ENCODE measurements at places on chromosomes 5 and 9.

DNA sequence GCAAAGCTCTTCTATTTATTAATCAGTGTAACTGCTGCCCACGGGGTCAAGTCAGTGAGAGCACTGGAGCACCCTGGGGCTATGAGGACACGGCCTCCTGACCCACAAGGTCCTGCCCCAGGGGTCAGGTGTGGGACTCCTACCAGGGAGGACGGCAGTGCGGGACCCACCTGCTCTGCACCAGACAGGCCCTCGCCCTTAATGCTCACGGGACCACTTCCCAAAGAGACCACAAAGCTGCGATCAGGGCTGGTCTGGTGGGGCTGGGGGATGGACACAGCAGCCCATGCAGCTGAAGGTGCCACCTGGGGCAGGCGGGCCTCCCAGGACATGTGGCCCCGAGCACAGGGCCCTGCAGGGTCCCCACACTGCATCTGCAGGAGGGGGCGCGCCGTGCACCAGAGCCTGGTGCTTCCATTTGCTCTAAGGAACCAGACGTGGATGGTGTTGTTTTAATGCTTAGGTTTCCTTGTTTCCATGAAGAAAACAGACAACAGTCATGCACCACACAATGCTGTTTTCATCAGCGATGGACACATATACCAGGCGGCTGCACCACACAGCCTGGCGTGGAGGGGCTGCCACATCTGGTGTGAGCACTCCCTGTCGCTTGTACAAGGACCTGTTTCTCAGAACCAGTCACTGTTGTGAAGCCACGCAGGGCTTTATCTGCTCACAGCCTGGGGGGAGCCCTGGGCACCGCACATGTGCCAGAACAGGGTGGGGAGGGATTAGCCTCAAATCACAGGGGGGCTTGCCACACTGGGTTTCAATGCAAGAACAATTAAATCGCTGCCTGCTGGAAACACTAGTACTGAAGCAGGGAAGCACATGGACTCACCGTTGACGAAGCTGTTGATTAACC, 22.6 kb downstream of the CLPTM1L start:
- no peak for DNase-seq

DNA sequence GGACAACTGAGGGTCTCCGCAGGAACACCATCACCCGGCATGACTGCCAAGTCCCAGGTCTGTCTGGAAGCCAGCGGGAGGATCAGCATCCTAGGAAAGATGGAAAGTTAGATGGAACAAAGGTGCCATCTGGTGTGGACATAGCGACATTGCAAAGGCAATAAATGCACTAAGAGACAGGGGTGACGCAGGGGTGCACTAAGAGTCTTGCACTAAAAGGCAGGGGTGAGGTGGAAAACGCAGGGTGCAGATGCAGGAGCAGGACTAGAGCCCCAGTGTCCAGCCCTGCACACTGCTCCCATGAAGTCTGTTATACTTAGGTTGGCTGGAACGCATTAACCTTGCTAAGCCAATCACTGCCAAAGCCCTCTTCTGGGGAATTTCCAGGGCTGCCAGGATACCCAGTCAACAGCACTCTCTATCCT, 15.5 kb downstream of the ATOX1 start:
- DNase-seq, result no peak

- DNase-seq, result no peak
Observed at GRCh38 chr5:178150977-178151734, 2.5 kb downstream of the NHP2 start.

DNA sequence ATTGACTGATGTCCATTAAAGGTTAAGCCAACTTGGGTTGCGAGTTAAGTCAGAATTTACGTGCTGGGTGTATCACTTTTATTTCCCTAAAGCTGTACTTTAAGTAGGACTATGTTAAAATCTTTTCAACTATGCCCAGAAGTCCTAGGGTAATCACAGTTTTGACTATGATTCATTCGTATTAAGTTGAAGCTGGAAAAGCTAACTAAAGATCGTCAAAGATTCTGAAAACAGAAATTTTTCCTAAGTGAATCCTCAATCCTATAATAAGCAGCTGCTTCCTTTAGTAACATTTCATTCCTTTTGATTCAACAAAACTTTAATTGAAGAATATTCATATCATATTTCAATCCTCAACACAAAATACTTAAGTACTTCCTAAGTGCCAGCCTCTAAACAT, 460.4 kb downstream of the ACTL7B start:
- DNase-seq, result no peak

DNA sequence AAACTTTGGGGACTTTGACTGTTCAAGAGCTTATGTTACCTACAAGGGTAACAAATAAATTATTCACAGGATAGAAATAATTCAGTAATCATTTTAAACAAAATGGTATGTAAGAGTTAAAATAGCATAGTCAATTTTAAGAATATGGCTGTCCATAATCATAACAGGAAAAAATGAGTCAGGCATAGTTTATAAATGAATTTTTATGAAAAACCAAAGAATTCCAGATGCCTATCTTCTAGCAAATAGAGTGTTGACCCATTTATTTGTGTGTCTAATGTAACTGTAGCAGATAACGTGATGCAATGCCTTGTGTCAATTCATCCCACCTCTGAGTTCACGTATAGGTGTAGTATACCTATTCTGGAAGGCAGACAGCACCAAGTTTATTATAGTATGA, 169.7 kb upstream of the CDH9 start:
- no peak for DNase-seq

DNA sequence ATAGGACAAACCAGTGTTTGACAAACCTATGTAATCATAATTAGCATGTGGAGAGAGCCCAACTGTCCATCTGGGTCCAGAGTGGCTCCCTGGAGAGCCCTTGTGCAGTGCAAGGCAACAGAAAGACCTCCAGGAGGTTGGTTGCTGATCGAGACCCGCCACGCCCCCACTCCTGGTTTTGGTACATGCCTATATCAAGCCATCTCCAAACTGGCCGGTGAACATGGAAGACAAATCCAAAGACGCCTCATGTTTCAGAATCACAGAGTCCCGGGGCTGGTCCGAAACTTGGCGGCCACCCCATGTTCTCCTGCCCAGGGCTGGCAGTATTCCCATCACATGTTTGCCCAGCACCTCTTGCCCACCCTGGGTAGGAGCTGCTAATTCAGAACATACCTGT, 140.2 kb downstream of the PAX5 start:
- DNase-seq, result no peak

DNA sequence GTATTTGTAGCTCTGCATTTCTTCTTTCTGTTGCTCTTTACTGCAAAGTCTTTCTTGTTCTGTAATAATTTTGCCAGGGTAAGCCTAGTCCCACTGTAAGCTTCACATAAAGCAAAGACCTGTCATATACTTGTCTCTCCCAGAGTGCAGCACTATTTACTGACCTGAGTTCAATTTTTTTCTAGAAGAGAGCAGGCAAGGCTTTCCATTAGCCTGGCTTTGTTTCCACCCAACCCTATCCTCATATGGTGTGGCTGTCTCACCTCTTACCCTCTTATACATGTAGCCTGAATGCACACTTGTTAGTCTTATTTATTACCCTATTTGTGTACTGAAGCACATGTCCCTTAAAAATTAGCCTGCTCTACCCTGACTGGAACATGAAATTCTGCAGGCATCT, 170.4 kb downstream of the EFNA5 start:
- no peak for DNase-seq

GRCh38 chr5:16565118-16565517, 51.7 kb downstream of the RETREG1 start:
- no peak for DNase-seq

DNA sequence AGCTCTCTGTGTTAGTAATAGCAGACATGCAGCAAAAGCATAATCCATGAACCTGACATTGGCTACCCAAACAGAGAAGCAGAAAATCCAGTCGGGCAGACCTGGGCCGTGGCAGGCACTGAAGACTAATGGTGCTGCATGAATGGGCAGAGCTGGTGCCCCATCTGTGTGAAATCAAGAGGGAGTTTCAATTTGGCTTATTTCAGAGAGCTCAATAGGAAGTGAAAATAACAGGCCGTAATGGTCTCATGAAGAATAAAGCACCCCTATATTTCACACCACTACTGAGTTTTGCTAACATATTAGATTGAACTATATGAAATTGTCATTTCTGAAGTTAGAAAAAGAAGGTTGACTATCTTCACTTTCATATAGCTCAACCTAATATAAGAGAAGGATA, 149.7 kb downstream of the ENC1 start:
- DNase-seq, result no peak

DNA sequence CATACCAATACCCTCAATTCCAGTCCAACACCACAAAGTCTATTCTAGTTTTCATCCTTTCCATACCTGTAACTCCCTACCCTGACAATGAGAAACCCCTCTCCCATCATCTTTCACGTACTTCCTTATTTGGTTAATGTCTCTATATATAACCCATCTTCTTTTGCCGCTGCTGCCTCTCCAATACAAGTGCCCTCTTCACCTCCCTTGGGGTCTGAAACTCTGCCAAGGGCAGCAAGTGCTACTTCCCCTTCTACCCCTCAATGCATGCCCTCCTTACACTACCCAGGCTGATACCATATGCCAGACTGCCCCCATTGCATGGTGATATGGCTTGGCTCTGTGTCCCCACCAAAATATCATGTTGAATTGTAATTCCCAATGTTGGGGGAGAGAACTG, 24.4 kb upstream of the SMIM15 start:
- DNase-seq, result no peak

GRCh38 chr9:84297162-84297821, 43.3 kb downstream of the SLC28A3 start:
- no peak for DNase-seq

DNA sequence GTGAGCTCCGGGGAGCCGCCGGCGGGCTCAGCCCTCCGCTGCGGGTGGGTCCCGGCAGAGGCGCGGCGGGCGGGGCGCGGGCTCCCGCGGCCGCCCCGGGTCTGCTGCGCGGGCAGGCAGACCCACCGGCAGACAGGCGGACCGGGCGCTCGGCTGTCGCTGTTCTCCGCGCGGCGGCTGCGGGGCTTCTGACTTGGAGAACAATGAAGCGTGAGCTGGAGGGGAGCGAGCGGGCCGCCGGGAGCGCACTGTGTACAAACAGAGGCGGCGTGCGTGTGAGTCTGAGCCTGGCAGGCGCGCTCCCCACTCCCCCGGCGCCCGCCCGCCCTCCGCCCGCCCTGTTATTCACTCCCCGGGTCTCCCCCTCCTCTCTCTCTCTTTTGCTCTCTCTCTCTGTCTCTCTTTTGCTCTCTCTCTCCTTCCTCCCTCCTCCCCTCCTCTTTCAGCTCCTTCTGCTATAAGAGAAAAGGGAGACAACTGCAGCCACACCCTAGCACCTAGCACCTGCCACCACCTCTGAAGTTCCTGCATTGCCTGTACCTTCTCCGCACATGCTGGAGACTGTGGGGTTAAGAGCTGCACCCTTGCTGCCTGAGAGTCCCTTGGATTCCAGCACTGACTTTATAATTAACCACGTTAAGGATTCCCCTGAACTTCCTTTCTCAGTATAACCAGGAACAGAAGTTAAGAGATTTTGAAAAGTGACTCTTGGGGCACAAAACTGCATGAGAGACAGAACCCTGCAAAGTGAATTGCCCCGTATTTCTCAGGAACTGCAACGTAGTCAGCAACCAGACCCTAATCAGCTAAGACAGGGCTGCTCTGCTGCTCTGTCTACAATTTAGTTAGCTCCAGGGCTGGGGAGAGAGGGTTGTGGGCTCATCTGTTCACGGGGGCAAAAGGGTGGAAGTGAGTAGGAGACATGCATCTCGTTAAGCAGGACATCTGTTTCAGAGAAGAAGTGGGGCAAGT, at the start of gene EDIL3:
Gene EDIL3, minus strand, starts transcription at position 277 of the 972 bp plus-strand sequence. CDS start 506 bp downstream, outside the sequence.
- no peak for DNase-seq

DNA sequence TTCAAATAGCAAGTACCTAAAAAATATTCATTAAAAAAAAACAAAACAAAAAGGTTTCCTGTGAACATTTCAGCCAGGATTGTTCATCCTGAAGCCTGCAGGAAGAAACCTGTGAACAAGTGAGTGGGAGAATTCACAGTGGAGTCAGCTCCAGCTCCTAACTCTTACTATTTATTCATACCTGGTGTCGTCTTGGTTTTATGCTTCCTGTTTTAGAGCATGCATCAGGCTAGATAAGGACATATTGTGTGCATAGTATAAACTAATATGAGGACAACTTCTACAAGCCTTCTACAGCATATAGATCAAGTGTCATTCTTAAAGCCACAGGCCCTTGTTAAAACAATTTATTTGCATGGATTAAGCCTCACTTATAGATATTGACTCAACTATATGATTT, 169.9 kb downstream of the EFNA5 start:
- DNase-seq, result no peak

DNA sequence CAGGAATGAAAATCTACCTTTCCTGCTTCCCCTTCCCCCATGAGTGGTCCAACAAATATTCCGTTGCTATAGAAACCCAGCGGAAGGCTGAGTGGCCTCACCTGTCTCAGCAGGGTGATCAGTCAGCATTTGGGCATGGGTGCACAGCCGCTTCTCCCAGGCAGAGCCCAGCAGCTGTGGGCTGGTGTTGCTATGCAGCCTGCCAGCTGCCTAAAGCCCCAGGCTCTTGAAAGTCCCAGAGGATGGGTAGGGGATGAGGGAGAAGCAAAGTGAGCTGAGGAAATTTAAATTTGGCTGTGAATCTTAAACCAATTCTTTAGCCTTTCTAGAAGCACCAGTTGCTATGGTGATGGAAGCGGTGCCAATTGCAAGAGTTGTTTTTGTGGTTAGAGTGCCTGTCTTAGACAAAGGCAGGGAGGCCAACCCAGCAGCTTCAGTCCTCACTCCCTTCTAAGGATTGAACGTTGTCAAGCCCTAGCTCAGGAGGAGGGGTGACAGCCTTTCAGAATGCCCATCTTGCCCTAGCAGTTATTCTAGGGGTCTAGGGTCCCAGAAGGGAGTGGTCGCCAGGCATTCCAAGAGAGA, 151.5 kb upstream of the PITX1 start:
- no peak for DNase-seq

GRCh38 chr5:116237917-116238500, 153.2 kb downstream of the COMMD10 start:
- no peak for DNase-seq

DNA sequence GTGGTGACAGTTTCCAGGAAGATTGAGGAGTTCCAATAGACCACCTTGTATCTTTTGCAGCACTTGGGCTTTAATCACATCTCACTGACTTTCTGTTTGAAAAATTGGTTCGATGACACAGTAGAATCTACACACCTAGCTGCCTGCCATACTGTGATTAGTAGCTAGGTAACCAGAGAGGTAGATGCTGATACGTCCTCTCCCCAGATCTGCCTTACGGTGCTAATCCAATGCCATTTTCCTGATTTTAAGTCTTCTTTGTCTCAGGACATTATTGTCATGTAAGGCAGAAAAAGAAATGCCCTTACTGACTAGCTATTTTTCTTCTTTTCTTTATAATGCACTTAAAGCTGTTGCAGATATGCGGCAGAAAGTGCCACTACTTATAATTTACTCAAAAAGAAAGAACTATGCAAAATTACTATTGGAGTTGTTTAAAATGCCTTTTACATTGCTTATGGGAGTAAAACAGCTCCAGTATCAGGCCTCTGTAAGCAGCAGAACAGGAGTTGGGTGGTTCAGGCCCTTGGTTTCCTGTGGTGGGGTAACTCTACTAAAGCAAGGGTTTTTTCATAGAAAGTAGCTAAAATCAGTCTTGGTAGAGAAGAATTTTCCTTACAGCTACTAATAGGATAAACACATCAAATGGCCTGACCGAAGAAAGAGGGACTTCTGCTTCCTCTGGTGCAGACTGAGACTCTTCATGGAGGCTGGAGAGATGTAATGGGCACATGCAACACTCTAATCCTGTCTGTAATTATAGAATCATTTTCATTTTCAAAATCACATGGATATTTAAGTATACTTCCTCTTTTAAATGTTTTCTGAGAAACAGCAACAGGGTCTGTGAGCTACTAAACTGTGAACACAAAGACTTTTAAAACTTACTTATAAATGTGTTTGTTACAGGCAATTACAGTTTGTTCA, 177.2 kb downstream of the MAPKAP1 start:
- DNase-seq, result no peak

GRCh38 chr5:76544268-76544926, 78.8 kb downstream of the F2RL2 start:
- peak; percentile 69 for DNase-seq
